Activated CD4-positive, alpha-beta T cell treated with anti-CD3 and anti-CD28 coated beads for 1 hour (primary cell): ENCODE measurements at places on chromosomes 13 and 19.

DNA sequence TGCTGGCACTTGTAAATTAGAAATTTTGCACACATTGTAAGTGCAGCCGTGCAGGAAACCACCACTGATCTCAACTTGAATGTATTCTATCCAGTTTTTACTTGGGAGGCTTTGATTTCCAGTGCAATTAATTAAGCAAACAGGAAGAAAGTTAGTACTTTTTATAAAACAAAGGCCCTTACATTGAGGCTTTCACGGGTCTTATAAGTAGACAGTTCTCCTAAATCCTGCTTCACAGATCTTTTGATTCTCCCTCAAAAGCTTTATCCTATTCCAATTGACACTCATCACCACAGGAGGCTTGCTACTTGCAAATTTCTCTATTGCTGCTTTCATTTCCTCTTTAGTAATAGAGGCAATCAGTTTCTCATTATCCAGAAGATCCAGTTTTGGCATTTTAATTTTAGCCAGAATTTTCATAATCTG, 90.1 kb downstream of the ERCC5 start:
- DNase-seq = no peak

DNA sequence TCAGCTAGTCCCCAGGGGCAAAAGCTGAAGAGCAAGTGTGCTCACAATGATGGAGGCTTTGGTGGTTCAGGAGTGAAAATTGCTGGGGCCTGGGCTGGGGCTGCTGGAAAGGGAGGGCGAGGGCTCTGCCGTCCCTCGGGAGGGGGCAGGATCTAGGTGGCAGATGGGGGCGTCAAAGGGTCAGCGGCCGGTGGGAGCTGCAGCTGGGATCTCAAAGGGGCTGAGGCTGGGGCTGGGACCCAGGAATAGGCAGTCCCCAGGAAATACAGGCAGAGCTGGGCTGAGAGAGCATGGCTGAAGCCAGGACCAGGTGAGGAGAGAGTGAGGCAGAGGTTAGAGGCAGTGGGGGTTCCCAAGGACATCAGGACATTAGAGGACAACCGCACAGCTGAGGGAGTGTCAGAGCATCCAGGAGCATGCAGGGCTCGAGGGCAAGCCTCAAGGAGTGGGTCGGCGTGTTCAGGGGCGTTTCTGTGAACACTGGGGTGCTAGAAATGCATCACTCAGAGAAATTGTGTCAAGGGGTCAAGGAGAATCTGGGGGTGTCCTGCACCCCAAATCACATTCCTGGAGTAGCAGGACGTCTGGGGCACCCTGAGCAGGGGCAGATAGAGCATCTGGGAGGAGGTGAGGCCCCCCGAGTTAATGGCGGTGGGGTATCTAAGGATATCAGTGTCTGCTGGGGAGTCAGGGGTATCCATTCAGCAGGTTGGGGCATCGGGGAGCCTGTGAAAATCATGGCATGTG, 1.2 kb upstream of the SYNE4 start:
- DNase-seq = no peak

GRCh38 chr13:109151696-109152095, 522.3 kb downstream of the MYO16 start:
- no peak for DNase-seq

GRCh38 chr19:14416817-14417231, 2.3 kb downstream of the DDX39A start:
- DNase-seq = no peak

DNA sequence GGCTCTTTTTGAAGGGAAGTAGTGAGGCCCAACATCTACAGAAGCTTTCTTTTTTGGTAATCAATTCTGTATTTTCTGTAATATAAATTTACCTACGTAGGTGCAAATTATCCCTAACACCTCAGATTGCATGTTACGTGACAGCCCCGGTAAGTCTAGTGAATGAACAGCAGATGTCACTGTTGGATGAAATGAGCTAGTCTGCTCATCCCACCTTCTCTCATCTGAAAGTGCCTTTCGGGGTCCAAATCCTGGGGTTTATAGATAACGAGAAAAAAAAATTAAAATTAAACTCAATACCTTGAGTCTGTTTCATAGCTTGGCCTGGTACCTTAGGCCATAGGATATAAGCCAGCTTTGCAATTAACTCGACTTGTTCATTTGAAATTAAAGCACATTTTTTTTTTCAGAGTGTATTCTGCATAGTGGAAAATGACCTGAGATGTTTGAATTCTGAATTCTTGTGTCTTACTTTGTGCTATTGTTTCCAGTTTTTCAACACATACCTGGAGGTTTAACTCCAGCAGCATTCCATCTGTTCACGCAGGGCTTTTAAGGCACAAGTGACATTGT, 548.2 kb downstream of the GPC5 start:
- no peak for DNase-seq

- DNase-seq = peak; percentile 64
These were observed at the start of gene ZBTB7A for GRCh38 chr19:4066682-4067395. ZBTB7A (minus strand) TSS chr19:4066899; CDS start chr19:4055232, 11,667 bp downstream.

DNA sequence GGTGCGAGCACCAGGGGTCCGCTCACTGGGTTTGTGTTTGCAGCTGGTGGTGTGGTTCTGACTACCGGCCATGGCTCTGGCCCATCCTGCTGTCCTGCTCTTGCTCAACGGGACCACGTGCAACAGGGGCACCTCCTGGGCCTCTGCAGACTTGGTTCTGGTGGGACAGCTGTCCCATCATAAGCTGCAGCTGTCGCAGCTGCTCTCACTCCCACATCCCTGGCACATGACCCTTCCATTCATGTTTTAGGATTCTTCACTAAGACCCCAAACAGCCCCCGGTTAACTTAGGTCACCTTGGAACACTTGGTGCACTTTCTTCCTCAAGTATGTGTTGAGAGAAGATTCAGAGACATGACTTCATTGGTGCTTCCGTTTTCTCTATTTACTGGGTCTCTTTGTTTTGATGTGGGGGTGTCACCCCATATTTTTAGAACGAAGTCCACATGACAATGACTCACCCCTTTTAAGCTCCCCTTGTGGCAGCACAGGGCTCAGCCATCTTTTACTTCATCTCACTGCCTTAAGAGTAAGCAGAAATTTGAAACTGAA, 68.4 kb upstream of the ARHGEF7 start:
- DNase-seq = no peak

GRCh38 chr13:101978552-101979315, 423.1 kb downstream of the FGF14 start:
- no peak for DNase-seq

- no peak for DNase-seq
These were observed 4.2 kb upstream of the LRG1 start for GRCh38 chr19:4543842-4544647.

DNA sequence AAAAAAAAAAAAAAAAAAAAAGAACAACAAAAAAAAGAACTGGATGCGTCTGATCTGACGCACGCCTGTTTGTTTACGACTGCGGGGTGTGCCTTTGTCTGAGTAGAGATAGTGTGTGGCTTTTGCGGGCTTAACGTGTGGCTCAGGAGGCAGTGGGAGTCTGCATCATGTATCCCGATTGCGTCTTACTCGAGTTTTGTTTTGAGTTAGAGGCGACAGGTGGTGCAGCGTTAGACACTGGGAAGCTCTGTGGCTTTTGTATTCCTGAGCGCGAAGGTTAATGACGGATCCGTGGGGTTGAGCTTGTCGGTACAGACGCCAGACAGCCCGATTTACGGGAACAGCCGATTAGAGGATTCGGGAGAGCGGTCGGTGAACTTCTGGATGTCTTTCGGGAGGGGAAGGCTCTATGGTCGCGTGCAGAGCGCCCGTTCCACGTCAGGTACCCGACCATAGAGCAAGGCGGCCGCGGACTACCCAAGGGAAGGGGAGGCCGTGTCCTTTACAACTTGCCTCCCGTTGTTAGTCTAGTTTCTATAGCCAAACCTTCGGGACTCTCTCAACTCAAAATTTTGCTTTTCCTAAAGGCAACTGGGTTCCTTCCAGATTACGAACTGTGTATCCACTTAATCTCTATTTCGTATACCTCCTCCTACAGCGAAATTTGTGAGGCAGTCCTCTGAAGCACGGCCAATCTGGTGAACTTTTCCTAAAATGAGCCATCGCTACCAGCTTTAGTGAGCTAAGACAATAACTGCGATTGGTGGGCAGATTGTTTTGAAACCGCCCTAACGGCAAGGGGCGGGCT, 926 bp upstream of the HNRNPUL1 start:
- DNase-seq = peak; percentile 66

DNA sequence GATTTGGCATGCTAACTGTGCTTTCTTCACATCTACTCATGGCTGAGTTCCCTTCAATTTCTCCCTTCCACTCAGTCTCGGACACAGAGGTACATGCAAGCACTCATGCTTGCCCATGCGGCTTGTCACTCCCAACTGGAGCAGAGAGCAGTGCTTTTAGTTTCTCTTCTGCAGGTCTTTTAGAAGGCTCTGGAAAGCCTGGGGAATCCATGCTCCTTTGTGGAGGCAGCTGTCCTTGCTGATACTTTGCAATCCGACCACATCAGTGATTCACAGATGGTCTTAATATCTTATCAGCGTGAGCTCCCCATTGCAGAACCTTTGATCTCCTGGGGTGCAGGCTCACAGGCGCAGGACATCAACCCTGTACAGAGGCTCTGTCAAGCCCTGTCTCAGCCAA, 203.9 kb downstream of the COL4A1 start:
- DNase-seq = no peak

DNA sequence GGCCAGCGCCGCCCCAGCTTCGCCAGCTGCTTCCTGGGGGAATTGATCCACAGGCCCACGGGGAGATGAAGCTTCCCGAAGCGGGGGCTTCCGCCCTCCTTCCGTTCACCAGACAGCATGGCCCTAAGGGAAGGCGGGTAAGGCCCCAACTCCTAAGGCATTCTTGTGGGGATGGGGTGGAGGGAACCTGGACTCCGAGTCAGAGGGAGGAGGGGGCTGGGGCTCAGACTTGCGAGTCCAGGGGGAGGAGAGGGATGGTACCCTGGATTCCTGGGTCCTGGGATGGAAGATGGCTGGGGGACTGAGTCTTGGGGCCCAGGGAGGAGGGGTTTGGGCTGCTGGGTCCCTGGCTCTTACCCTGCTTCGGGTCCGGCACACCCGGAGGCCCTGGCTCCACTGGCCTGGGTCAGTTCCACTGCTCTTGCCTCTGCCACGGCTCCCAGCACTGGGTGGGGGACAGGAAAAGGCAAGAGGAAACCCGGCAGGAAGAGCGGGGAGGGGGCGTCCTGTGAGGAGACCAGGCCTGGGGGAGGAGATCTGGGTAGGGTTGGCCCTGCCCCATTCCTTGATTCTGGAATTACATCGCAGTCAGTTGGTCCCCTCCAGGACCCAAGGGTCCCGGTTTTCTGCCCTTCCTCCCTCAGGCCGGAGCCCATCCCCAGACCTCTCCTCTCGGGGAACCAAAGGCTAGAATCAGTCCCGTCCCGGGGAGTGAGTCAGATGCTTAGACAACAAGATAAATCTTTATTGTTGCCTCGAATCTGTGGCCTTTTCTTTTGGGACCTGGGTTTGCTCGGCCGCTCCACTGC, at the start of gene RASIP1:
Gene RASIP1, minus strand, starts transcription at position 447 of the 809 bp plus-strand sequence. Its CDS starts 328 bp downstream, at position 119.
- no peak for DNase-seq

GRCh38 chr19:11578258-11579142, 1.1 kb upstream of the ACP5 start:
- DNase-seq = no peak

GRCh38 chr19:18500799-18501198, 21.1 kb downstream of the ELL start:
- no peak for DNase-seq

- no peak for DNase-seq
These were observed 88.8 kb downstream of the TNFRSF19 start for GRCh38 chr13:23658929-23659541.

DNA sequence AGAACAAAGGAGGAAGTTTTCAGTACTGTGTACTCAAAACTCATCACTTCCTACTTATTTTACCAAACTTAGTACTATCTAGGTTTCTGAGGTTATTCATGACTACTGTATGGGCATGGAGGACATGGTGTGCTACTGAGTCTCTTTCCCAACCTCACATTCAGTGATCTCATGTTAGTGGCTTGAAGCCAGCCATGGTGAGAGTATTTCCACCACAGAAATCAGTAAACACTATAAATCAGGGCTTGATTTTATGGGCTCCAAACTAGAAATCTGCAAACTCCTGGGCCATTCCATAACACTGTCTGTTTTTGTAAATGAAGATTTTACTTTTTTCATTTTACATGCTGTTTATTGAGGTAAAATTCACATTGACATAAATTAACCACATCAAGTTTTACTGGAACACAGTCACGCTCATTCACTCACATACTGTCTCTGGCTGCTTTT, 19.7 kb downstream of the MED26 start:
- no peak for DNase-seq

DNA sequence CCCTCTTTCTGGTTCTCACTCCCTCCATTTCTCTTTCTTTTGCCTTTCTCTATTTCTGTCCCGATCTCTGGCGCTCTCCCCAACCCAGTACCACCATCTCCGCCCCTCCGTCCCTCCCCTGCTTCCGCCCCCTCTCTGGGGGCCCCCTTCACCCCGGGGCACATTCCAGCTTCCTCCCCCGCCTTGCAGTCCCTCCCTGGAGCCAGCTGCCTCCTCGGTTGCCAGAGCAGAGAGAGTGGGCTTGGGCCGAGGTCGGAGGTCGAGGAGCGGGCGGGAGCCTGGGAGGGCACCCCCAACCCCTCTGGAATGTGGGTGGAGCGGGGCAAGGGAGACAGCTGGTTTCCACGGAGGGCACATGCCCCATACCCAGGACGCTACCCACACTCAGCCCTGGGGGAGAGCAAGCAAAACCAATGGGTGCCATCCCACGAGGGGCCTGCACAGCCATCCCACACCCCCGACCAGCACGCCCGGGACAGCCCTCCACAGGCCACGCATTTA, 6.5 kb upstream of the CIRBP start:
- DNase-seq = no peak

- DNase-seq = no peak
These were observed 67.0 kb upstream of the SERP2 start for GRCh38 chr13:44306371-44307192.

DNA sequence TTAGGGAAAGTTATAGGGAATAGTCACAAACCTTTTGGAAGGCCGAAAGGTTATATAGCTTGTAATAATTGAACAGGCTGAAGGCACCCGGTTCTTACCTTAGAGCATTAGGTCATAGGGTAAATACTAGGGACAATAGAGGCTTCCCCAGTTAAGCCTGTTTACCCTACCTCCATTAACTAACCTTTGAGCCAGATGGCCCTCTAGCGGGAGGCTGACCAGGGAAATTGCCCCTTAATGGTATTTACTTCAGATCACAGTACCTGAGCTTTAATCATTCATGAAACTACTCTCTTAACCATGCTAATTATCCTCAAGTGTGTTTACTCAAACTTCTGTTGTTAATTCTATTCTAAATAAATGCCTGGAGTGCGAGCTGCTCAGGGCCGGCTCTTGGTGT, 20.4 kb upstream of the ZNF83 start:
- no peak for DNase-seq

- DNase-seq = no peak
These were observed 4.8 kb downstream of the DHDH start for GRCh38 chr19:48938256-48938655.
